ENCODE measurements at places on chromosomes 2 and 18.
A peak's percentile ranks its signal among the peaks of the same experiment; 100 is the strongest.

- DNase-seq: no peak
Observed at GRCh38 chr2:223182356-223182755, 130.4 kb downstream of the KCNE4 start.

- no peak for DNase-seq
Observed at GRCh38 chr2:23321751-23322150, 63.2 kb upstream of the KLHL29 start.

DNA sequence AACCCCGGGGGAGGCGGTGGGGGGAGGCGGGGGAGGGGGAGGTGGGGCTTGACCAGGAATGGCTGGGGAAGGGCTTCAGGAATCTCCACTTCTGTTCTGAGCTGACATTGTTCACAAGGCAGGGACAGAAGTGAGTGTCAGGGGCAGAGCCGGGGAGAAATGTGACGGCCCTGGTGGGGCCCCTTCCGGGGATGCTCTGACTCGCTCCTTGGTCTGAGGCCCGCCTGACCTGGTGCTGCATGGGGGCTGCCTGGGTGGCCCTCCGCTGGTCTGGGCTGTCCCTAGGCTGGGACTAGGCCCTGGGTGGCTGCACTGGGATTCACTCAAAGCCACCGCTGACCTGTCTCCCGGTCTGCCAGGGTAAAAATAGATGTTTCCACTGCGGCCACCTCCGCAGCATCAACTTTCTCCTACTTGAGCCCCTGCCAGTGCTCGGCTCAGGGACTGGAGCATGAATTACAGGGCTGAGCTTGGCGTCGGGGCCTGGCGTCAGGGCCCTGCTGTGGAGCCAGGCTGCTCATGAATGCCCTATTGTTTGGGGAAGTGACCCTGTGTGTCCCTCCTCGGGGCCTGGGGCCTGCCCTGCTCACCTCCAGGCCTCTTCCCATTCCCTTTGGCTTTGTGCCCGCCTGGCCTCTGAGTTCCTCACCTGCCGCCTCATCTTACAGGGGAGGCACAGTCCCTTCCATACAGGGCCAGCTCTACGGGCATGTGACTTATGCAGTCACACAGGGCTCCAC is 247.5 kb downstream of the DYSF start:
- DNase-seq: no peak

GRCh38 chr2:37612382-37612781 is 59.1 kb downstream of the CDC42EP3 start:
- no peak for DNase-seq

- DNase-seq: no peak
Observed at GRCh38 chr18:3027370-3027891, 14.5 kb upstream of the LPIN2 start.

- DNase-seq: no peak
Observed at GRCh38 chr2:144715992-144716391, 196.1 kb upstream of the ZEB2 start.

- DNase-seq: no peak
Observed at GRCh38 chr2:156003780-156004179, 328.7 kb downstream of the NR4A2 start.

DNA sequence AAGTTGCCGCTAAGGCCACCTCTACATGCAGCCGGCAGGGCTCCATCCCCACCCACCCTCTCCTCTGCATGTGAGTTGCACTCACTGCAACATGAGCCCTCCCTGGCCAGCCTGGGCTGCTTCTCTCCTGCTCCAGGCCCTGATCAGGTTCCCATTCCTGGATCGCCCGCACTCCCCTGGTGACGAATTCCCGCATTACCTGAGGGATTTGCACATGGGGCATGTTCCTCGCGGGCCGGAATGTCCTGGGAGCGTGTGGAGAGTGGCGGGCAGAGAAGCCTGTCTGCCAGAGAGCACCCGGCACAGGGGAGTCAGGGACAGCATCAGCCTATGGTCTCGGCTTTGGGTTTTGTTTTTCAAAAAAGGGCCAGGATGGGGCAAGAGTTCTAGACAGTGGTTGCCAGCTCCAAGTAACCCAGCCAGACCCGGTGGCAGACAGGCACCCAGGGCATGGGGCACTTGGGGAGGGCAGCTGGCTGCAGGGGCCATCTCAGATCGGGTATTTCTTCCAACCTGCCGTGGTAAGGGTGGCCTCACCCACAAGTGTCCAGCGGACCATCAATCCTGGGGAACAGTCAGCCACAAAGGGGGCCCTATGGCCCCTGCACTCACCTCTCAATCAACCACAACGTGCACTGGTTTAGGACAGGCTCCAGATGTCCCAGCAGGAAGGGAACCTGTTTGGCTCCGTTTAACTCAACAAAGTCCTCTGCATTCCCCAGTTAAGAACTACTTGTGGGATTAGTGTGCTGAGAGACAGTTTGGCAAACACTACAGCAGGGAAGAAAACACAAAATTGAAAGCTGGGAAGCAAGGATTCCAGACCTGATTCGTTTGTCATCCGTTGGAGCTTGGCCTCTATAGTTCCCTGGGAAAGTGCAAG is 187.7 kb downstream of the SMAD7 start:
- DNase-seq: no peak

DNA sequence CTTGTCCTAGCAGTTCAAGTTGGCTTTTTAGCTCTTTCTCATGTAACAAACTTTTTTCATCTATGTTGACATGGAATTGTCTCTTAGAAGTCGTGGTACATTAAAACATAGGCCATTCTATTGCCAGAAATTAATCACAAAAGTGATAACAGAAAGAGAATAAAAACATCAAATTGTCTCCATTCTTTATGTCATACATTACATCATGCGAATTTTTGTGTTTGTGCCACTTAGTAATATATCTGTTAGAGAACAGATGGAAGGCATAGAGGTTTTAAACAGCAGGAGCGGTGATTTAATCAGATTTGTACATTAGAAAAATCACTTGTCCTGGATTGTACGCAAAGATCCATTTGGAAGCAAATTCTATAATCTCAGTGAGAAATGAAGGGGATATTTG is 136.5 kb upstream of the CDH20 start:
- no peak for DNase-seq

- DNase-seq: no peak
Observed at GRCh38 chr2:213167271-213167930, 16.0 kb upstream of the IKZF2 start.

- DNase-seq: no peak
Observed at GRCh38 chr2:238202326-238203093, 985 bp downstream of the ILKAP start.

GRCh38 chr2:4356109-4356508 is 652.7 kb downstream of the DCDC2C start:
- no peak for DNase-seq

GRCh38 chr2:181165199-181165868 is 184.9 kb downstream of the UBE2E3 start:
- DNase-seq: no peak

- DNase-seq: no peak
Observed at GRCh38 chr2:27485496-27485895, 4.0 kb downstream of the IFT172 start.

GRCh38 chr2:135052042-135052876 is at the start of gene RAB3GAP1:
RAB3GAP1 (plus strand) TSS chr2:135052292; CDS start chr2:135052308, 16 bp downstream.
- DNase-seq: peak; percentile 26

GRCh38 chr2:10083692-10084211 is 3.5 kb upstream of the CYS1 start:
- no peak for DNase-seq

GRCh38 chr2:1143129-1143528 is 192.5 kb downstream of the SNTG2 start:
- no peak for DNase-seq

- no peak for DNase-seq
Observed at GRCh38 chr2:44618251-44619023, 256.7 kb downstream of the CAMKMT start.

DNA sequence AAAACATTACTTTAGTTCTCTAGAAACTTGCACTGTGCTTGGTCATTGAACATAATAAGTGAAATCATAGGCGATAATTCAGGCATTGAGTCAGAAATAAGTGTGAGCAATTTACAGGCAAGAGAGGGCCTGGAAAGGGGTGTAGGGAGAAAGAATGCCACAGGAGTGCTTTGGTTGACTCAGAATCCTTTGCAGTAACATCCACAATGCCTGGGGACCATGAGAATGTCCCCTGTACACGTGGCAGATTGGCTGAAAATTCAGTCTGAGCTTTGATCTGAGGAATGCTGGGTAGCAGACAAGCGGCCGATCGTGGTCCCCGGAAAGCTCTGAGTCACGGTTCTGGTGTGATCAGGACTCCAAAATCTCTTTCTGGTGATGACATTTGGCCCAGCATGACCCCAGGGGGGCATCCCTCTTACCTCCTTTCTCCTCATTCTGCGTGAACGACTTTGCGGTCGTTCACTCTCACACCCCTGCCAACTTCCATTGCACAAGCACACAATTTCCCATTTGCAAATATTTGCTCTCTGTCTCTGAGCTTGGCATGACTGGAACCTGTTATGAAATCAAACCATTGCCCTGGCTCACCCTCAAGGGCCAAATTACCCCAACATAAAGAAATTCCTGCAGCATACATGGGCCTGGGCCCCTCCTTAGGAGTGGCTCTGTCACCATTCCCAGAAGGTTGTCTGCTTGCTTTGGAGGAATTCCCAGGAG is 305.0 kb upstream of the EPAS1 start:
- no peak for DNase-seq

DNA sequence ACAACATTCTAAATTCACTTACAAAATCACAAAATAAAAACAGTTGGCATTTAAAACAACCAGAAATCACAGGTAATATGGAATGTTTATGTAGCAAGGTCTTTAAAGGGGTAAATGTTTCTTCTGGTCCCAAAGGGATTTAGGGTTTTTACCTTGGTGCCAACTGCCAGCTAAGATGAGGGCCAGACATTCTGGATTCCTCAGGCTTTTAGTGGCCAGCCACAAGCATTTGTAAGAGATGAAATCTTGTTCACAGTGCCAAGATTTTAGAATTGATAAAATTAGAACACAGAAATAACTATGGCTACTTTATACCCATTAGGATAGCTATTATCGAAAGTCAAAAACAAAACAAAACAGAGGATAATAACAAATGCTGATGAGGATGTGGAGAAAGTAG is 60.4 kb upstream of the CDKL4 start:
- no peak for DNase-seq

GRCh38 chr2:129864719-129865118 is 114.7 kb upstream of the RAB6C start:
- DNase-seq: no peak

DNA sequence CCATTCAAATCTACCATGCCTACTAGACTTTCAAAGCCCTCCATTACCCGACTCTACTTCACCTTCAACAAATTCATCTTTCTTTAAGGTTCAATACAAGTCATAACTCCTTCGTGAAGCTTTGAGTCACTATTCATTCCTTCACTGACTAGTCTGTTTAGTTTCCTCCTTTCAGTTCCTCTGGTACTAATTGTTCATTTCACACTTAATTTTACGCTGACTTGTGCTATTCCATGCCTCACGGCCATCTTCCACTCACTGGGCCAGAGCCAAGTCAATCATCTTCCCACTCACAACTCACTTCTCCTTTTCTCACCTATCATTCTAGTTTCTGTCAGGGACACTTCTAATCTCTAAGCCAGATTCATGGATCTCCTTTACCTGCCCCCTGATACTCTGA is 136.2 kb downstream of the MTX2 start:
- DNase-seq: no peak

- no peak for DNase-seq
Observed at GRCh38 chr2:154692927-154693326, 5.6 kb upstream of the KCNJ3 start.

DNA sequence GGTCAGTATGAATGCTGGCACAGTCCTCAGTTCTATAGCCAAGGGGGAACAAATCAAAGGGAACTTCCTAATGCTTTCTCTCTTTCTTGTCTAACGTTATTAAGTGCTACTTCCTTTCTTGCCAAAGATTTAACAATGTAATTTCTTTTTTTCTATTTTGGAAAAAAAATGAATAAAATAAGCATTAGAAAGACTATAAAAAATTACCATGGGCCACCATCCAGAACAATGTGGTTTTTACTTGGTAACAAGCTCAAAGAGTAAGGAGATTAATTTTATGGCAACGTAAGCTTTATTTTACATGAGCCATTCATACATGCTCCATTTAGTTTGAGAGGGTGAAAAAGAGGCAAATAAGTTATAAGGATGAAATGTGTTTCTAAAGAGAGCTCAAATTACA is 40.1 kb downstream of the SERPINE2 start:
- no peak for DNase-seq

GRCh38 chr18:76572518-76573247 is 77.6 kb upstream of the ZNF516 start:
- no peak for DNase-seq

GRCh38 chr2:241070361-241070760 is 31.7 kb downstream of the MTERF4 start:
- DNase-seq: no peak

- DNase-seq: no peak
Observed at GRCh38 chr2:195049372-195050031, 607.5 kb upstream of the SLC39A10 start.

GRCh38 chr2:207167099-207167923 is 1.6 kb upstream of the KLF7 start:
- no peak for DNase-seq

DNA sequence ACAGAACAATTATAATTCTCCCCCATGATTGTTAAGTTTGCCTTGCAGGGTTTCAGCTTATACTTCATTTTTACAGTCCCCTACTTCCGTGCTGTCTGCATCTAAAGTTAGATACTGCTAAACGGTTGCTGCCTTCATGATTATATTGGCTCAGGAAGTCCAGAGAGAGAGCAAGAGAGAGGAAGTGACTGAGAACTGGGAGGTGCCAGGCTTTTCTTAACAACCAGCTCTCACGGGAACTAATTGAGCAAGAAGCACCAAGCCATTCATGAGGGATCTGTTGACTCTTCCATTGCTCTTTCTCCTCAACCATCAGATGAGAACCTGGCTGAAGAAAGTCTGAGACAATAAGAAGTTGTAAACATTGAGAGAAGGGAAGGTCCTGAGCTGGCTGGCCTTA is 125.5 kb upstream of the SIX2 start:
- no peak for DNase-seq

- DNase-seq: no peak
Observed at GRCh38 chr2:35920061-35920460, 435.5 kb upstream of the CRIM1 start.

DNA sequence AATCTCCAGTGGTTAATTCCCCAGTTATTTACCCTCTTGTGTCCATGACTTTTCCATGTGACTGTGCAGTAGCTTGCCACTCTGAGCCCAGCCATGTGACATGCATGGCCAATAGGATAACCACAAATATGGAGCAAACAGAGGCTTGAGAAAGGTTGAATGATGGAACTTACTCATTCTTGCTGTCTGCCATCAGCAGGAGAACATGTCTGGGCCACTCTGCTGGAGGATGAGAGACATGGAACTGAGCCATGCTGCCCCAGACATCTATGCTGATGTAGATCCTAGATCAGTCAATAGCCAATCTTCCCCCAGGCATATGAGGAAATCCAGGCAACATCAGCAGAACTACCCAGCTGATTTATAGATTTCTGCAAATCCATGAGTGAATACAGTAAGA is 992.3 kb upstream of the FANCL start:
- no peak for DNase-seq

DNA sequence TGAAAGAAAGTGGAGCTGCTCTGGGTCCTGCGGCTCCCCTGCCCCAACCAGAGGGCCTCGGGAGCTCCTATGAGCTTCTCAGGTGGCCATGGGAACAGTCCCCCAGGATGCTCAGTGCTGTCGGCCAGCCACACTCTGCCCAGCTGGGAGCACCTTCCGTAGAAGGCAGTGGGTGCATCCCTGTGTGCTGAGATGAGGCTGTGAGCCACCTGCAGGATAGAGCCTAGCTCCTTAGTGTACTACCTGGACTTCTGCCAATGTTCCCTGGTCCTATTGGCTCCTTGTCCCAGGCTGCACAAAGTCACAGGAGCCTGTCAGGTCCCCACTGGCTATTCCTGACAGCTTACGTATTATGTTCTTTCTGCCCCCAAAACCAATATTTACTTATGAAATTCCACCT is 16.1 kb downstream of the PRELID3A start:
- no peak for DNase-seq
